ENCODE measurements at places on chromosomes 11 and 22. TPM values are rescaled to one million over a fixed set of nuclear protein-coding genes. Genes with fewer than 3 reads are reported as not detected.

Gene C22orf31
- not detected for total RNA-seq

Gene ART1
- not detected for total RNA-seq

Gene GRM5
- total RNA-seq, result 0.13 TPM

Gene PDE2A
- 12.1 TPM for total RNA-seq

Gene CECR2
- total RNA-seq, result 4.4 TPM

Gene MYO18B
- not detected for total RNA-seq

Gene AGBL2
- 0.07 TPM for total RNA-seq

Gene PGA5
- not detected for total RNA-seq

Gene JOSD1
- total RNA-seq, result 79.0 TPM

Gene OR52E8
- total RNA-seq, result not detected

Gene POU2AF2
- not detected for total RNA-seq

Gene SEC14L6
- total RNA-seq, result 0.29 TPM

Gene RFPL1
- not detected for total RNA-seq

Gene OR51B5
- total RNA-seq, result not detected

Gene FAM83F
- not detected for total RNA-seq

Gene NNMT
- 202 TPM for total RNA-seq

Gene MRGPRX3
- not detected for total RNA-seq

Gene LMO1
- 0.40 TPM for total RNA-seq

Gene OR51B2
- total RNA-seq, result not detected

Gene BACE1
- 17.5 TPM for total RNA-seq

Gene CNGA4
- total RNA-seq, result 0.07 TPM

Gene SMIM38
- not detected for total RNA-seq

Gene RAB38
- 8.6 TPM for total RNA-seq

Gene OR4D5
- total RNA-seq, result not detected

Gene RASD2
- not detected for total RNA-seq

Gene NXPE2
- not detected for total RNA-seq

Gene PANX3
- total RNA-seq, result not detected

Gene COPB1
- 309 TPM for total RNA-seq

Gene OR8D1
- total RNA-seq, result not detected

Gene SEZ6L
- not detected for total RNA-seq

Gene BACE1-AS
- total RNA-seq, result 5.1 TPM

Gene CNIH2
- total RNA-seq, result 0.13 TPM

Gene BBOX1
- total RNA-seq, result not detected

Gene PARVA
- 58.1 TPM for total RNA-seq

Gene NUDT8
- 12.3 TPM for total RNA-seq

Gene SMARCB1
- 74.9 TPM for total RNA-seq

Gene MPZL2
- total RNA-seq, result 218 TPM

Gene VSIG10L2
- not detected for total RNA-seq

Gene SCGB1C1
- not detected for total RNA-seq

Gene OR8K5
- not detected for total RNA-seq

Gene JAM3
- total RNA-seq, result 126 TPM

Gene RFPL3
- total RNA-seq, result not detected

Gene FOLR2
- total RNA-seq, result not detected

Gene CBX7
- 4.9 TPM for total RNA-seq

Gene OR51E2
- not detected for total RNA-seq

Gene ACRV1
- total RNA-seq, result not detected

All from thoracic aorta endothelial cell (primary cell).